ENCODE measurements at places on chromosomes 13 and 19.

DNA sequence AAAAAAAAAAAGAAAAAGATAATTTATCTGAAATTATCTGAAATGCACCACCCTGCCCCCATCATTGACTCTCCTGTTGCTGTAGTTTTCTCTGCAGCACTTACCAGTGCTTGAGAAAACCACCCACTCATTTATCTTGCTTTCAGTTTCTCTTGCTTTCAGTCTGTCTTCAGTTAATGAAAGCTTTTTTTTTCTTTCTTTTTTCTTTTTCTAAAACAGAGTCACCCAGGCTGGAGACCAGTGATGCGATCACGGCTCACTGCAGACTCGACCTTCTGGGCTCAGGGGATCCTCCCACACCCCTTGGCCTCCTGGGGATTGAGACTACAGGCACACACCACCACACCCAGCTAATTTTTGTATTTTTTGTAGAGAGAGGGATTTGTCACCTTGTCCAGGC is 4.3 kb upstream of the ACP5 start:
- DNase-seq = no peak

- no peak for DNase-seq
Observed at GRCh38 chr19:55543567-55543966, 1.8 kb downstream of the SBK3 start.

GRCh38 chr19:34779652-34780051 is 6.6 kb upstream of the ZNF599 start:
- DNase-seq = no peak

DNA sequence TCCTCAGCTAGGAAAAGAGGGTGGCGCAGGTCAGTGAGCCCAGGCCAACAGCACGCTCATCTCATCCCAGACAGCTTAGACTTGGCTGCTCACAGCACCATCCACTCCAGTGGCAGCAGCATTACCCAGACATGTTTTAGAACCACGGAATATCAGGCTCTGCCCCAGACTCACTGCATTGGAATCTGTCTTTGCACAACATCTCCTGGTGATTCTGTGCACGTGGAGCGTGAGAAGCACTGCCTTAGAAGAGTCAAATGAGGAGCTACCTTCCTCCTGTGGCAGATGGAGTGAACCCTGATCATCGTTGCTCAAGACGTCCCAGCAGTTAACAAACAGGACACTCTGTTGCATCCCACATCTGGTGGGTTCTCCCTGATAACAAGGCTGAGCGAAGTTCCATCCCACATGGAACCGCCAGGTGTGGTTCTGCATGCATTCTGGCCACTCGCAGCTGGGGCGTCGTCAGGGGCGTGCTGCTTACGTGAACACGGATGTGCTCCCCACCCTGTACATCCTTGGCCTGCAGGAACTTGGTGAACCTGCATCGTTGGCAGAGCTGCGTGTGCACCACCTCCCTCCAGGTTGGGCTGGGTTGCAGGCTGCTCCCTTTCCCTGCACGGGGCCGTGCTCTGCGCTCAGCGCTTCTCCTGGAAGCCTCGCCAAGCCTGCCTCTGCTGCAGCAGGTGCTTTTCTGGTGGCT is 25.2 kb upstream of the ATP11A start:
- DNase-seq = no peak

GRCh38 chr13:76968041-76968440 is 19.7 kb downstream of the ACOD1 start:
- no peak for DNase-seq

Data from AML-193 (cell line).